NCI-H187 (cell line): ENCODE measurements at places on chromosomes 5 and 9.
A peak's percentile ranks its signal among the peaks of the same experiment; 100 is the strongest.

DNA sequence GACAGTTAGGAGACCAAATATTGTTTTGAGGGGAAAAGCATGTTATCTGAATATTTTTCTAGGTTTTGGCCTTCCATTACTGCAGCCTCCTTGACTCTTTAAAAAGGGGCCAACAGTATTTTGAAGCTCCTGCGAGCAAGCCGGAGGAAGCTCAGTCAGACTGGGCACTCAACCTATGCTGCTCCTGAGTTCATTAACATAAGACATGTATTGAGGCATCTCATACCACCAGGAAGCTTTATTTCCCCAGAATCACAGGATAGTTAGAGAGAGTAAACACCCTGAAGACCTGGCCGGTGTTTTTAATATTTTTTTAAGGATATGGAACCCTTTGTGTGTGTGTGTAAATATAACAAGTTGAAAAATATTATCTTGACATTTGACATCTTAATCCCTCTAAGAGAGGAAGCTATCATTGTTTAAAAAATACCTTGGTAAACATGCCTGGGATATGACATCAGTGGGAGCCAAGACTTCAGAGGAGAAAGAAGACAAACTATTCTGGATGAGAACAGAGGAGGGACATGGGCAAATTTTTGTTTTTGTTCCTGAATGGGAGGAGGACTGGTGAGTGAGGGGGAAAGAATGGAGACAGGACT, 139.3 kb upstream of the SLIT3 start:
- no peak for DNase-seq

GRCh38 chr5:176365351-176366231, at the start of gene ARL10:
Gene ARL10, plus strand, starts transcription at chr5:176365487. Its CDS starts 77 bp downstream, at chr5:176365564.
- DNase-seq, result no peak

GRCh38 chr5:158463938-158464337, 605.0 kb upstream of the CLINT1 start:
- DNase-seq, result no peak

DNA sequence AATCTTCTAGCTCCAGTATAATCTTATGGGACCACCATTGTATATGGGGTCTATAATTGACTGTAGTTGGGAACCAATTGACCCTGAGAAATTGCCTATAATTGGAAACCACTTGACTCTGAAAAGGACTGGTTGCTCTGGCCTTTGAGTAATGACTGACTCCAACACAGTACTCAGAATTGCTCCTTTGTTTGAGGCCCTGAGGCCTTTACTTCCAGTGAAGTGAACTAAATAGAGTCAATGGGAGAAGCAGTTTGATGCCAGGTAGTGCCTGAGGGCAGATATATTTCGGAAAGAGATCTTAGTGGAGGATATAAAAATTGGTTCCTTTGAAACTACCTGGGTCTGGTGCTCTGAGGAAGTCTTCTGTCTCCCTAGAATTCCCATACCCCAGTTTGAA, 16.0 kb upstream of the TMEM171 start:
- DNase-seq, result no peak

GRCh38 chr5:60362158-60362557, 337.8 kb downstream of the DEPDC1B start:
- DNase-seq, result no peak

DNA sequence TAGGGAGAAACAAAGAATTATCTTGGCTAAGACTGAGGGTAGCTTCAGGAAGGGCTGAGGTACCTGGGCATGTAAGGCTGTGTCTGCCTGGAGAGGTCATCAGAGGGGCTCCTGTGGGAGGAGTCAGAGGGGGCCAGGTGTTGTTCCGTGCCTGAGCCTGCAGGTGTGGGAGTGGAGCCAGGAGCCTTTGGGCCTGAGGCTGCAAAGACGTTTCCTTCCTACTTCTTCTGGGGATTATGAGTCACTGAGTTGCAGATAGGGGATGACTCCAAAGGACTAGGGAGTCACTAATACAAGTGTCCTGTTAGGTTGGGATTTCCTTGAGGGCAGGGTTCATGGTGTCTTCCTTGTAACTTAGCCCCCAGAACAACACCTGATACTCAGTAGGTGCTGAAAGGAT, 391.1 kb downstream of the ARHGEF28 start:
- DNase-seq, result no peak

GRCh38 chr5:173629628-173630027, 13.2 kb upstream of the BOD1 start:
- DNase-seq, result no peak

DNA sequence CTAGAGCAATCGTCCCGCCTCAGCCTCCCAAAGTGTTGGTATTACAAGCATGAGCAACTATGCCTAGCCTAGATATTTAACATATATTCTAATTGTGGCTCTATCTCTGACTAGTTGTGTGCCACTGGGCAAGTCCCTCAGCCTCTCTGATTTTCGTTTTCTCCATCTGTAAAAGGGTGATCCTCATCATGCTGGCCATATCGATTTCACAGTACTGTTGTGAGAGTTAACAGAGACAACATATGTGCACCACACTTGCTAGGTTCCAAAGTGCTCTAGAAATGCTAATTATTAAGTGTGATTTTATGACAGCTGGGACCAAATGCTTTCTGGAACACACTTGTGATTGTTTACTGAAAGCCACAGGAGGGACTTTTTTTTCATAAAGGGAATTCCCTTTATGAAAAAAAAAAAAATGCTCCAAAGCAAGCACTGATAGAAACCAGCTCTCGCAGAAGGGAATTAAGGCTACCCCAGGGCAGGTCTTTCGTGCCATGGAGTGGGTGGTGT, 78.5 kb upstream of the EPB41L4B start:
- DNase-seq, result no peak

DNA sequence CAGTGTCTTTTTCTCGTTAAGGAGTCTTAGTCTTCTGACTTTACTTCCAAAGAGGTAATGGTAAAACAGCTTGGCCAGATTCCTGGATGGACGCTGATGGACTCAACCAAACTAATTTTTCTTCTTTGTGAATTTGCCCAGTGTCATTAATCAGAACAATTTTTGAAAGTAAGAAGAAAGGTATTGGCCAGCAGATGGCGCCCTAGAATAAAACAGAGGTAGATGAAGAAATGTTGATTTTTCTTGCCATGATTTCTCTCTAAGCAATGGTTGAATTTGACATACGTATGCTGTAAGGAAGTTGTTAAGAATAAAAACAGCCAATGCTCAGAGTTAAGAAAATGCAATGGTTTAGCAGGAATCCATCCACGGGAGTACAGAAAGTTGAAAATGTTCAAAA, 500.0 kb downstream of the DIRAS2 start:
- peak; percentile 10 for DNase-seq

- no peak for DNase-seq
These were observed 78.0 kb downstream of the ARHGAP26 start for GRCh38 chr5:142847898-142848790.

GRCh38 chr9:132694144-132694543, 23.9 kb downstream of the GTF3C4 start:
- DNase-seq, result no peak

DNA sequence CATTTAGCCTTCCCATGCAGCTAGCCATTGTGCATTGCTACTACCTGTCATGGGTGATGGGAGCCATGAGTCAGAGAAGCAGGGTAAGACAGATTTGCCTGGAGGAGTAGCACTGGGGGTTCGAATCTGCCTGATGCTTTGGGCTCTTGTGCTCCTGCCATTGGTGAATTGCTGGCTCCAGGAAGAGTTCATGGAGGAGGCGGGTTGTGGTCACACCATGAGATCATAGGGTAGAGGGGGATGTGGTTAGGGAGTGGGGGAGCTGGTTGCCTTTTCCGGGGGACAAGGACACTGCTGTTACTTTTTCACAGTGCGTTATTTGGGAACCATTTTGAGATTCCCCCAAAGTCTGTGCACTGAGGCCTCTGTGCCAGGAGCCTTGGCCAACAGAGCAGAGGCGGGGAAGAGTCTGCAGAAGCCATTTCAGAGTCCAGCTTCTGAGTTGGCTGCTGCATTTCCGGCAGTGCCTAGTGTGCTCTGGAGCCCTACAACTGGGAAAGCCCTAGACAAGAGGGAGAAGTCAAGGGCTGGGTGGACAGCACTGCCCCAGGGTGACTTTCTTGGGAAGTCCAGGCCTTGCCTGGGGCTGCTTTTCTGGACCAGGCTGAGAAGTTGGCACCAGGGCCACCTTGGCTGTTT, 6.2 kb downstream of the ANGPTL2 start:
- no peak for DNase-seq
